ENCODE measurements at places on chromosomes 3 and 15.

DNA sequence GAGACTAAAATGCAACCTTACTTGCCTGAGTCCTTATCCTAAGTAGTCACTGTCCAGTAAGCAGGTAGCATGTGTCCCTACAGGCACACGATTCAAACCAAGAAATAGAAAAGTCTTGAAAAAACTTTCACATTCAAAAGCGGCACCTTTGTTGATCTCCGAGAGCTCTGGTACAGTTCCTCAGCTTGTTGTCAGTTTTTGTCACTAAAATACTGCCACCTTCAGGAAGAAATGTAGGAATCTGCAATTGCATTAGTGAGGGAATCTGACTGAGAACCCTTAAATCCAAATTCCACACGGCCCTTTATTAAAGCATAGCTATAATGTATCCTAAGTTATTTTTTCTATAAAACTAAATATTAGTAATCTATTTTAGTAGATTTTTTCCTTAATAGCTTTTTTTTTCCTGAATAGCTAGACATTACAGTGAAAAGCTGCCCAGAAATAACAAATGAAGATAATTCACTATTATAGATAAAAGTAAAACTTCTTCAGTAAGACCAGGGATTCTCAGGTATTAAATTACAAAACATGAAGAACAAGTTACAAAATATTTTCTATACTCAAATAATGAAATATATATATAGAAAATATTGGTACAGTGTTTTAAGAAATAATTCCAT is 44.0 kb downstream of the CCDC54 start:
- no peak for DNase-seq

DNA sequence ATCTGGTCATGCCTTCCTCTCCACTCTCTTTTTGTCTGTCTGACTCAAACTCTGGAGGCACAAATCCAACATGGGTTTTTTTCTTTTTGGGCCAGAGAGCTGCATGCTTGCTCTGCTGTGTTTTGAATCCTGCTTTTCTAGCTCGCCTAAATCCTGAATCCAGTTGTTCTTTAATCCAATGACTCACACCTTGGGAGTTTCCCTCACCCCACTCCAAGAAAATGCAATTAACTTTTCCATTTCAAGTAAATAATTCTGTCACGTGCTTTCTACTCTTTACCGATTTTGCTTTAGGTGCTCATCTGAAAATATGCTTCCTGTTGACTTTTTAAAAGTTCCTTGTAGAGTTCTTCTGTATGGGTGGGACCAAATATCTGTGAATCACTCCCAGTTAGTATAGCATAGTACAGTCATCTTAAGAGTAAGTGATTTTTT is 47.6 kb downstream of the SLMAP start:
- DNase-seq, result no peak

DNA sequence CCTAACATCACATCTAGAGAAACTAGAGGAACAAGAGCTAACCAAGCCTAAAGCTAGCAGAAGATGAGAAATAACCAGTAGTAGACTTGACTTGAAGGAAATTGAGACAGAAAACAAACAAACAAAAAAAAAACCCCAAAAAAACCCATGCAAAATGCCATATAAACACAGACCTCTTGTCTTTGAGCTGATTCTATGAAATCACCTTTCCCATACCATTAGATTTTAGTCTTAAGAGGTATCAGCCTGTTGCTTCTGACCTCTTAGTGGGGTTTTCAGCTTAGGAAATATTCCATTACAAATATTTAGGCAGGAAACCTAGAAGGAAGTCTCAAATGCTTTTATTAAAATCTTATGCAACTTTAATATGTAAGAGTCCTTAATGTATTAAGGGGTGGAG is 23.9 kb upstream of the ST3GAL6 start:
- no peak for DNase-seq

DNA sequence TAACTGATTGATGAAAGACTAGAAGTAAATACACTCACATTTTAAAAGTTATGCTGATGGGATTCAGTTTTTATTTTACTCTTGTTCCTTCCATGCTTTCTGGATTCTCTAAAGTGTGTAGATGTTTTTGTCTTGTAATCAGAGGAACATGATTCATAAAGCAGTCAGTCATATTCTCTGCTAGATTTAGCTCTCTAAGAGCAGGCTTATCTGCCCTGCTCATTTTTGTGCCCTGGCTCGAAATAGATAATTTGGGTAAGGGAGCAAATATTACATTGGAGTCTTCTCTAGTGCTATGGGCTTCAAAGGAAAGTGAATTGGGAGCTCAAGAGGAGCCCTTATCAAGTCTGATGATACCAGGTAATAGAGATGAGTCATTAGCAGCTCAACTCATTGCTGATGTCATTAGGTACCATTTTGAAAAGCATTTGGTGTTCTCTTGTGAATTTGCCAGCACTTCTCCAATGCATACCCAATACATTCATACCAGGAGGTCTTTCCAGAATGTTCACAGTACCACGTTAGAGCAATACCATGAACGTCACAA is 27.7 kb downstream of the SACM1L start:
- no peak for DNase-seq

DNA sequence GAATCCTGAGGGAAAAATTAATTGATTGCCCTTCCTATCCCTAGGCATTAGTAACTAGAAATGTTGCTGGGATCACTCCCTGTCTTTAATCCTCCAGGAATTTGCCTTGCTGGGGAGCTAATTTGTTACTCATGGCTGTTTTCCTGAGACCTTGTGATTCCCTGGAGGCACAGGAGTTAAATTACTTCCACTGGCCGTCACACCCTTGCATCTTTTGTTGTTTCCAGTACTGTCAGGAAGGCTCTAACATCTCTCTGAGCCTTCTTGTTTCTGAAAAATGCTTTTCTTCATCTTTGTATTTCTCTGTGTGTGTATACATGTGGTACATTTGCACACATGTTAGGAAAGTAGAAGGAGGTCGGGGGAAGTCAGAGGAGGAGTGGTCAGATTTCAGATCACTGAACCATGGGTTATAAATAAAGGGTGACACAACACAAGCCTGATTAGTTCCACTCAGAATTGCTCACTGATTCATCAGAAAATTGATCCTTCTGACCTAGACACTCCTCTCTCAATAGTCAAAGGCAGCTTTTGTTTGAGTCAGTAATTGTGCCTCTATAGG is 23.5 kb upstream of the LRRFIP2 start:
- DNase-seq, result no peak

DNA sequence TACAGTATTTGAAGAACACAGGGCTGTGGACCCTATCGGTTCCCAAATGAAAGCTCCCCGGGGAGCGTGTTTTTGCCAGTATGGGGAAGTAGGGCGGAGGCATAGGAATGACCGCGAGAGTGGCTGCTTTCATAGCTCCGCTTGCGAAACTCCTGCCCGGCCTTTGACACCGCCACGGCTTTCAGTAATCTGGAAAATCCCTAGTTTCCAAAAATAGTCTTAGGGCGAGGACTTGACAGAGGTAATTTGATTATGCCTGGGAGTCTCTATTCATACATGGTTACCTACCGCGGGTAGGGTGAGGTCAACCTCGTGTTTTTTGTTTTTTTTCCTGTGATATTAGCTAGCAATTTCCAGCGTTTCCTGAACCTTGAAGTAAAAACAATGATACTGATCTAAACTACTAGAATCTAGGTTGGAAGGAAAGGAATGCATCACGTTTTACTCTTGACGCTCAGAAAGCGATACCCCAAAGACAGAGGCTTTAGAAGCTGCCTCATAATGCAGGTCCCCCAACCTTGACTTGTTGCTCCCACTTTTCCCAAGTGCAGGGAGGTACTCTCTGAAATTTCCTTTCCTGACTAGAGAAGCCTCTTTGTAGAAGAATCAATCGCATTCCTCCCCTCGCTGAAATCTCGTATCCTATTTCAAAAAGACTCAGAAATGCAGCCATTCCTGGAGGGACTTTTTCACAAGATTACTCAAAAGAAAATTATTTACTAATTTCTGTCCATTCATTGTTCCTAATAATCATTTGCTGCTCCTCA is 894 bp upstream of the CCNL1 start:
- DNase-seq, result no peak

DNA sequence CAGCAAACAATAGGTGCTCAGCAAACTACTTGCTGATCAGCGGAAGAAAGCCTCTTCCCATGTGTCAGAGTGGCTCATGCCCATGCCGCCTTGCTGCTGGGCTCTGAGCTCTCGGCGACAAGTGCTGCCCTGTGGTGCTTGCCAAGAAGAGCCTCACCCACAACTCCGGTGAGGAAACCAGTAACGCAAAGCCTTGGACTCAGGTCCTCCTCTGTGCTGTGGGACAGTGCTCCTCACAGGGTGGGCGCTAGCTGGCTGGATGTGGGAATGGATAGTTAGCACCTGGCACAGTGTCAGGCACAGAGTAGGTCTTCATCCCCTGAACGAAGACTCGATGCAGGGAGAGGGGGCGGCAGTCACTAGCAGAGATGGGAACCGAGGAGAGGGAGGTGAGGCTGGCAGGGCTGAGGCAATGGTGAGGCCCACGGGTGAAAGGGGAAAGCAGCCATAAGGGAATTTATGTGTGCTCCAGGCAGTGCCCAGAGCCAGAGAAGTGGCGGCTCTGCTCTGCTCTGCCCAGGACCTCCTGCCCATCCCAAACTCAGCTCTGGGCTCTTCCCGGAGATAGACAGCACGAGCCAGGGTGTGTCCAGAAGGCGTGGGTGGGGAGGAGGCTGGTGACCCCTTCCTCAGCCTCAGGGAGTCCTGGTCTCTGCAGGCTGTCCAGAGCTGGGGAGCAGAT is 55.7 kb downstream of the IQSEC1 start:
- DNase-seq, result no peak

- no peak for DNase-seq
Observed at GRCh38 chr3:122247087-122247824, 63.8 kb downstream of the CASR start.

GRCh38 chr3:39843440-39843839 is 34.0 kb downstream of the MYRIP start:
- no peak for DNase-seq

DNA sequence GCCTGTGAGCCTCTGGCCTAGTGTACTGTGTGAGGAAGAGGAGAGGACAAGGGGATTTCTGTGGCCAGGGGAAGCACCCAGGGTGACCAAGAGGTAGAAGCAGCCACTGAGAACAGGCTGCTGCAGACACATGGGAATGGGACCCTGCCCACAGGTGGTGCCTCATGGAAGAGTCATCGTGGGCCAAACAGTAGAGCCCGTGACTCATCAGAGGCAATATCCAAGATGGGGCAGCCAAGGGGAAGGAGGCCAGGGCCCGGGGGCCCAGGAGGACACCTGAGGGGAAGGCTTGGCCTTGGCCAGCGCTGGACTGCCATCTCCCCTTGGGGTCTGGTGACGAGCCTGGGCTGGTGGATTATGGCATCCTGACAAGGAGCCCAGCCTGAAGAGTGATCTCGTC is 275.0 kb upstream of the LYSMD4 start:
- DNase-seq, result no peak

DNA sequence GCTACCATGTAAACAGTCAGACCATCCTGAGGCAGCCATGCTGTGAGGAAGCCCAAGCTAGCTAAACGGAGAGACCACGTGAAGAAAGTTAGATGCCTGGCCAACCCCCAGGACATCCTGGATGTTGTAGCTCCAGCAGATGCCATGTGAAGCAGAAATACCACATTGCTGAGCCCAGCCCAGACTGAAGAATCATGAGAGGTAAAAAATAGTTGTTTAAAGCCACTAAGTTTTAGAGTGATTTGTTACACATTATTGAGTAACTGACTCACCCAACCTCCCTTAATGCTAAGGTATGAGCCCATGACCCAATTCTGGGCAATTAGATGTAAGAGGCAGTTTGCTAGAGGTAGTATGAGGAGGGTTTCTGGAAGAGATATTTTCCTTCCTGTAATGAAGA is 200.5 kb downstream of the THRB start:
- no peak for DNase-seq

- no peak for DNase-seq
Observed at GRCh38 chr3:25678581-25678980, 13.9 kb upstream of the TOP2B start.

DNA sequence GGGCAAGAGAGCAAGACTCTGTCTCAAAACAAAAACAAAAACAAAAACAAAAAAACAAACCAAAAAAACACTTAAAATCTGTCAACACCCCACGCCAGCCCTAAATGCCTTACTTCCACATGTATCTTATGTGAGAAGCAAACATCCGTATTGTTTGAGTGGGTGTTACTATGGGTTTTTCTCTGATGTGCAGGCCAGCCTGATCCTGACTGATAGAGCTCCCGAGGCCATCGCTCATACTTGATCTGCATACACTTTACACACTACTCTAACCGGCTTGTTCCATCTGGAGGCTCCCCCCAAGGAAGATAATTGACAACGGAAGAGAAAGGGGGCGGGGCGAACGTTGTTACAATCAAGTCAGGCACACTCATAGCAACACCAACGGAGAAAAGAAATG is 237.4 kb downstream of the TBL1XR1 start:
- DNase-seq, result no peak

DNA sequence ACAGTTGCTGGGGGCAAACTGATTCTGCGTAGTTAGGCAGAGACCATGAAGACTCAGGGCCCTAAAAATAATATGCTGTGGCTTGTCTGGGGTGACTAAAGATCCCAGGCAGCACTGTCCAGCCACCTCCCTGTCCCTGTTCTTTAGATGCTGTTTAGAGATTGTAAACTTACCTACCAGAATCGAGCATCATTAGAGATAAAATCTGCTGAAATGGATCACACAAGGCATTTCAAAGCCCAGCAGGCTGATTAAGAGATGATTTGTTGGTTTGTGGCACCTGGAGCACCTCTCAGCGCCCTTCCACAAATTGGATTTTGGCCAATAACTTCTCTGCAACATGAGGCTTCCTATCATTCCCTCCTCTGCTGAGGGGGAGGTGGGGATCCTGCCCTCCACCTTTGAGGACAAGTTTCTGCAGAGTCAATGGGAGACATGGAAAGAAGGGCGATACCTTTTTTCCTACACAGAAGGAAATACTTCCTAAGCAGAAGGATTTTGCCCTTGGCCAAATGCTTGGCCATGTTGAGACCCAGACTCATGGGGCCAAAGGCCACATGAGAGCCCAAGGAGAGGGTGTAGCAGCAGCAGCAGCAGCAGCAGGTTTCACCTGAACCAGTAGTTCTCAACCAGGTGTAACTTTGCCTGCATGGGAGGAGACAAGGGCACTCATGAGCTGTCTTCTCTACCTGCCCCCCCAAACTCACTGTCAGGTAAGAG is 37.5 kb downstream of the SEMA5B start:
- no peak for DNase-seq

Data from activated CD8-positive, alpha-beta memory T cell treated with anti-CD3 and anti-CD28 coated beads, Interleukin-2, amount 50 U/mL, for 48 hours (primary cell).